ENCODE measurements at places on chromosomes 13 and 19.

GRCh38 chr13:106061781-106062180, 473.7 kb downstream of the EFNB2 start:
- no peak for DNase-seq

GRCh38 chr19:43408043-43408442, 6.6 kb upstream of the TEX101 start:
- DNase-seq: no peak

DNA sequence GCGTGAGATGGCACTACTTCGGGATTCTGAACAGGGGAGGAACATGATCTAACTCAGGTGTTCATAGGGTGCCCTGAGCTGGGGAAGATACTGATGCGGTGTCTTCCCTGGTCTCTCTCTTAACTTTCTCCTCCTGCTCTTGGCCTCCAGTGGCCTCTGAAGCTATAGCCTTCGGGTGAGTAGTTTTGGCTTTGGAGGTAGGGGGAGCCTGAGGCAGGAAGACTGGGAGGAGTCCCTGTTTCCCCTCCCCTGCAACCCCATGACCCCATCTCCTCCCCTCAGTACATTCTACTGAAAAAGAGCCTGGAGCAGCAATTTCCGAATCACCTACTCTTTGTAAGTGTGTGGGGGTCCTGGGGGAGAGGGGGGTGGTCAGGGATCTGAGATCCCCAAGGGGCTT, 3.5 kb downstream of the SELENOV start:
- no peak for DNase-seq

DNA sequence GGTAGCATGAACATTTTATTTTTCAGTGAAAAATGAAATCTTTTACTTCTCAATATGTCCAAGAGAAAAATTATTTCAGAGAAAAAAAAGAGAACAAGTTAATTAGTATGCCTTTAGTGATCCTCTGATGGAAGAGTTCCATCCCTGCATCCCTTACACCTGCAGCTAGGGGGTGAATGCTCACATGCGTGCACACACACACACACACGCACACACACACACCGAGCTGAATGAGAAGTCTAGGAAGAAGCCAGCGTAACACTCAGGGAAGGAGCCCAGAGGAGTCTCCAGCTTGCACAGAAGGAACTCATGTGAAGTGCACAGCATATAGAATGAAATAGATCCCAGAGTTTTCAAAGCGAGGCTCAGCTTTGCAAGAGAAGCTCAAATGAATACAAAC, 510.5 kb downstream of the IRS2 start:
- DNase-seq: peak; percentile 47

DNA sequence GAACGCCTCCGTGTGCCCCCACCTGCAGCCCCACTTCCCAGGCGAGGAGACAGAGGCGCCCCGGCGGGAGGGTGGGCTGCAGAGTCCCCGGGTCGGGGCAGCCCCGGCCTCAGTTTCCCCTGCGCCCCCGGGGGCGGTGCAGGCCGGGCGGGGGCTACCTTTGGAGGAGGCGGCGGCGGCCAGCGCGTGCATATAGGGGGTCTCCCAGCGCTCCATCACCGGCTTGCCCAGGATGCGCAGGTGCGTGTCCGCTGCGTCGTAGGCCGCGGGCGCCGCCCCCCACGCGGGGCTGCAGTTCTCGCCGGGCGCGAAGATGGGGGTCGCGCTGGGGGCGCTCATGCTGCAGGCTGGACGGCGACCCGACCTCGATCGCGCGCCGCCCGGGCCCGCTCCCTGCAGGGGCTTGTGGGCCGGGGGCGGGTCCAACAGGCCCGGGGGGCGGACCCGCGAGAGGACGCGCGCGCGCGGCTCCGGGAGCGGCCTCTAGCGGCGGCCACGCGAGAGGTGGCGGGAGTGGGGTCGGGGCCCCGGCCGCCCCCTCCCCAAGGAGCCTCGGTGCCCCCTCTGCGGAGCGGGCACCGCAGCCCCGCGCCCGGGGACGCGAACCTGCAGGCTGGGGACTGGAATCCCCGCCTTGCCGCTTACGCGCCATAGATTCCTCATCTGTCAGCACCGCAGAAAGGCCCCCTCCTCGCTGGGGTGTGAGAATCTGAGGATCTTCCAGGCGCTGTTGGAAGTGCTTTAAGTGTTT, at the start of gene GAMT:
Gene GAMT (minus strand): TSS at position 405 of the 751 bp plus-strand sequence. CDS start 66 bp downstream, at position 339.
- peak; percentile 64 for DNase-seq

- no peak for DNase-seq
Measured at GRCh38 chr19:56155124-56155687, 14.1 kb downstream of the ZNF444 start.

DNA sequence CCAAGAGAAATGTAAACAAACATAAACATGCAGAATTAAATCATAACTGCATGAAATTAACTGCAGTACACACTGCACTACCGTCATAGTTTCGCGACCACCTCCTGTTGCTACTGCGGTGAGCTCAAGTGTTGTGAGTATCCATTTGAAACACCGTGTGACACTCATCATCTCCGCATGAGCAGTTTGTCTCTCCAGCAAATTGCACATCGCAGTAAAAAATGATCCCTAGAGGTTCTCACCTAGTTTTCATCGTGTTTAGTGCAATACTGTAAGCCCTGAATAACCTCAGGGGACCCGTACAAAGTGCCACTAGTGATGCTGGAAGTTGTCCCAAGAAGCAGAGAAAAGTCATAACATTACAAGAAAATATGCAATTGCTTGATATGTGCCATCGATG, 147.7 kb downstream of the DPF1 start:
- peak; percentile 76 for DNase-seq
